ENCODE measurements at places on chromosomes 13 and 19.

DNA sequence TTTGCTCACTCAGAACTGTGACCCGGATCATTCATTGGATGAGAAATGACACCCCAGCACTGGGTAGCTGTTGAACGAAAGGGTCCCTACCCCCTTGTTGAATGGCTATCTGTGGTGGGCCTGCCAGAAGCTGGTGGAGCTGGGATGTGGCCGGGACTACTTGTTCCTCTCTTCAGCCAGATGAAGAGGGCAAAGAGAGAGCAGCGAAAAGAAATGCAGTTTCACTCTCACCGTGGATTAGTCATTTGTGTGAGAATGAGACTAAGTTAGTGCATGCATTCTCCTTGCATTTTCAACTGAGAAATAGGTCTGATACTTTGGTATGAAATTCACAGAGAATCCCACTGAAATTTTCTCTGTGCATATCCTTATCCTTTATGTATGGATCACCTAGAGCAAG is 553.1 kb downstream of the IRS2 start:
- DNase-seq, result no peak

DNA sequence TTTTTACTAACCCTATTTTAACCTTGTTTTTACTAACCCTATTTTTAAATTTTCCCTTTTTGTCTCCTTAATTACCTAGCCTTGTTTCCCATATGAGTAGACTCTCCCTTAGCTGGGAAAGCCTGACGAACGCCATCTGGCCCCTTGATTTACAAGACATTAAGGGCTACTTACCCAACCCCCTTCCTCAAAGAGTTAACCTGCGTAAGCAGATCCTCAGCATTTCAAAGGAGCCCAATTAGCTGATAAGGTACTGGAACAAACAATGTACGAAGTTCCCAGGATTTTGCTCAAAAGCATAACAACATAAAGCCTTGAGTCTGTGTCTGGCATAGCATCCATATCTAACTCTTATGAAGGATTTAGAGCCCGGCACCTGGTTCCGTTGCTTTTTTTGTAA is 4.7 kb upstream of the MVB12A start:
- no peak for DNase-seq

GRCh38 chr13:94251831-94252608 is 227.5 kb downstream of the DCT start:
- DNase-seq, result no peak

- DNase-seq, result no peak
Observed at GRCh38 chr19:11555246-11555645, 3.8 kb downstream of the ELOF1 start.
